B cell (primary cell): ENCODE measurements at places on chromosomes 3 and 15. TPM values are rescaled to one million over a fixed set of nuclear protein-coding genes. Genes with fewer than 3 reads are reported as not detected.

CYP11A1 gene
- total RNA-seq = not detected in 2 replicates

PP2D1 gene
- total RNA-seq = not detected in 2 replicates

BUB1B gene
- total RNA-seq = 2.9 and 4.4 TPM in 2 replicates

GOLGA6L7 gene
- total RNA-seq = not detected in 2 replicates

DNA sequence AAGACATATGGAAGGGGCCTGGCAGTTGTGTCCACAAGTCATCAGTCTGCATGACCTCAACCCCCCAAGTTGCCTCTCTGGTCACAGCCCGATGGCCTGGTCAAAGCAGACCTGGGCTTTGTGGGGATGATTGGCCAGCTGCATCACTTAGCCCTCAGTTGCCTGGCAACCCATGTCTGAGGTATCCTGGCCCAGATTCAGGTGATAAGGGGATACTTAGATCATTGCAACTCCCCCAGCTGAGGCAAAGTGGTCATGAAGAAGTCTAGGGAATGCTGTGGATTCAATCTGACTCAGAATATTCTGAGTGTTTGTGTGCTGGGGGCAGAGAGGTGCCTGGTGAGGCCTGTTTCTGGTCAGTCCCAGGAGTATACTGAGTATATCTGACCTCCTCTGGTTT is 5.0 kb downstream of the GPR156 start:
- no peak for DNase-seq

GRCh38 chr3:32448686-32449474 is 53.8 kb downstream of the CMTM6 start:
- DNase-seq = no peak

- no peak for DNase-seq
Measured at GRCh38 chr3:28122227-28122626, 119.2 kb upstream of the CMC1 start.

DNA sequence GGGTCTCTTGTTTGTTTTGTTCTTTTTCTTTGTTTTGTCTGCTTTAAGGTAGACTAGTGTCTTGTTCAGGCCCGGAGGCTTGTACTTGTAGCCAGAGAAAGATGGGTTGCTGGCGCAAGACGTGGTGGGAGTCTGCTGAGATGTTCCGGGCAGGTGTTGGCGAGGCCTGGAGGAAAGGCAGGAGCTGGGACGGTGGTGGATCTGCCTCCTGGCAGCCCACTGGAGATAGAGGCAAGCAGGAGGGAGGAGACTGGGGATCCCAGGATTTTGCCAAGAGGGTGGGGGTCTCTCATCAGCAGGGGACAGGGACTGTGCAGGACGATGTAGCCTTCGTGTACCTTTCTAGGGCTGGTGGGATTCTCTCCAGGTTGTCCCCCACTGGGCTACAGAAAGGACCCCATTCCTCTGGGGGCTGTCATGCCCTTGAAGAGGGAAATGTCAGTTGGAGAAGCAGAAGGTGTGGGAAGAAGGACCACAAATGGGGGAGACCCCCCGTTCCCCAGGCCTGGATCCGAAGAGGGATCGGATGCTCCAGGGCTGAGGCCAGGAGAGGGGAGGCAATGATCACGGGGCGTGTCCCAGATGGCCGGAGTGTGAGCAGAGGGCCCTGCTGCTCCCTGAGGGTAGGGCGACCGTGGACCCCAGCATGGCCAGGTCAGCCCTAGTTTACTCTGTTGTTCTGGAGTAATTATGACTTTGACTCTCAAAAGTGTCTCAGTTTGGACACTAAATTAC is 7.0 kb downstream of the CHAC1 start:
- DNase-seq = peak; percentile 2

DNA sequence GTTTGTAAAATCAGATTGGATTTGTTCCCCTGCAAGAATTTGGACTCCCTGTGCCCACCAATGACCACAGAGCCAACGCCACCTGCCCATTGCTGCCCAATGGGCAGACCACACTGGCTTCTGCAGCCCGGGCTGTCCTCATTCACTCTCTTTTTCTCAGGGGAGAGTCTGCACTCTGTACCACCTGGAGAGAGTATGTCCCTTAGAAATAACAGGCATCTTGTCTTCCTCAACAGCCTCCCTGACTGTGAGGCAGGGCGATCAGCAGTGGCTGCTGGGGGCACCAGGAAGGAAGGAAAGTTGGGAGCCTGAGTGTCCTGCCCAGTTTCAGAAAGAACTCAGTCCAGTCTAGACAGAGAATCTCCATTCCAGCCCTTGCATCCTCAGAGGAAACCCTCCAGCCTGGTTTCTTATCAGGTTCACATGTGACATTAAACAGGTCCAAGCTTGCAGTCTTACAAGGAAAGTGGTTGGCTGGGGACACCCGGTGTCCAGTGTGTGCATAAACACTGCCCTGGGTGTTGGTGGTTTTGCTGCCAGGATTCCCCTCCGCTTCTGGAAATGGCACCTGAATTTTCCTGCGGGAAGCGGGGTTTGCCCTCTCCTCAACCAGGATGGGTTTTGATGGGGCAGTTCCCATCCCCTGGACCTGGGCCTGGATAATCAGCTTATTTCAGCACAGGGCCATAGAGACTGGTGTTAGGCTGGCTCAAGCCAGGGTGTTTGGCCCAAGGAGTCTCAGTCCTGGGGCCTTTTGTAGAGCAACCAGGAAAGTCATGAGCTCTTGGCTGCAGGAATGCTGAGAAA is 37.2 kb downstream of the SSUH2 start:
- no peak for DNase-seq

- DNase-seq = no peak
Measured at GRCh38 chr15:60649845-60650548, 171.1 kb upstream of the ICE2 start.

GRCh38 chr3:25273582-25274171 is 154.4 kb upstream of the RARB start:
- DNase-seq = no peak

DNA sequence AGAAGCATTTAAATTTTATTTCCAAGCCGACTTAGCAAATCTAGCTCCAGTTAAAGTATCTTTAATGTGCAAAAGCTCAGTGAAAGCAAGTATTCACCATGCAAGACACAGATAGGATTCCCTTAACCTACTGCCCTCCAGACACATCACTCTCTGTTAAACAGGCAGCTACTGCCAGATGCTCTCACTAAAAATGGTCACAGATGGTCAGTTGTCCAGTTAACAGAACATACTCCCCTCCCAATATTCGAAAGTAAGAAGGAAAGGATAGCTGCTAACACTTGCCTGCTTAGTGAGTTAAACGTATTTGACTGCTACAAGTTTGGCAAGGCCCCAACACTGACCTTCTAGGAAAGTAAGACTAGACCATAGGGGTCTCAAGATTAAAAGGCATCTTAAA is 73.7 kb downstream of the PRTG start:
- no peak for DNase-seq

DNA sequence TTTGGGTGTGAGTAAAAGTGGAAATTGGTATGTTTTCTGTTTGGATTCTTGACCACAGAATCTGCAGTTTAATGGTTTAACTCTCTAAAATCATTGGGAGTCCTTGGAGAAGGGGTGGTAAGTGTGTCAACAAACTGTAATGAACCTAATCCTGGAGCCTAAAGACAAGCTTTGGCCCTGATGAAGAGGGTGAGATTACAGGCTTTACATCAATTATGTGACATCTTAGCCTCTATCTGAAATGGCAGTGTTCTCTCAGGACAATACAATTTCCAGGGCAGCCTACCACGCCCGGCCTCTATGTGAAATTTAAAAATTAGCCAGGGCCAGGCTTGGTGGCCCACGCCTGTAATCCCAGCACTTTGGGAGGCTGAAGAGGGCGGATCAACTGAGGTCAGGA is 4.3 kb upstream of the PKM start:
- no peak for DNase-seq
